ENCODE measurements at places on chromosomes 3 and 15.

GRCh38 chr3:179852142-179852905 is 184.4 kb downstream of the PEX5L start:
- no peak for DNase-seq

DNA sequence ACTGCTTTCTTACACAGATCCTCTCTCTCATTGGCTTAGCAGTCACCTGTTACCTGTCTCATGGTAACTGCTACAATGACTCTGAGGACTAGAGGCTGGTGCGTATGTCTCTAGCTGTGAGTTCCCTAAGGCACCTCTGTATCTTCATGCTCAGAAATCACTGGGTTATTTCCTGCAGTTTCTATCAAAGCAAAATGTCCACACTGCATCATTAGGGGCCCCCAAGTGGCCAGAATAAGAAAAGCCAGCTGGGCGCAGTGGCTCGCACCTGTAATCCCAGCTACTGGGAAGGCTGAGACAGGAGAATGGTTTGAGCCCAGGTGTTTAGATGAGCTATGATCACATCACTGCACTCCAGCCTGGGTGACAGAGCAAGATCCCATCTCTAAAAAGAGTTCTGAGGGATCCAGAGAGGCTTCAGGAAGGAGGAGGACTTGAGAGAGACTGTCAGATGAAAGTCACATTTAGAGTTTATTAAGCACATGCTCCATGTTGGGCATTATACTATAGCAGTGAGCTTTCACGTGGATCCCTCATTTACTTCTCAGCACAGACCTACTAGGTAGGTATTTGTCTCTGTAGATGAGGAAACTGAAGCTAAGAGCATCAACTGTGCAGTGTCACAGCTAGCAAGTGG is 2.3 kb upstream of the VPS18 start:
- no peak for DNase-seq

GRCh38 chr15:72599855-72600464 is 54.5 kb upstream of the GOLGA6B start:
- no peak for DNase-seq

DNA sequence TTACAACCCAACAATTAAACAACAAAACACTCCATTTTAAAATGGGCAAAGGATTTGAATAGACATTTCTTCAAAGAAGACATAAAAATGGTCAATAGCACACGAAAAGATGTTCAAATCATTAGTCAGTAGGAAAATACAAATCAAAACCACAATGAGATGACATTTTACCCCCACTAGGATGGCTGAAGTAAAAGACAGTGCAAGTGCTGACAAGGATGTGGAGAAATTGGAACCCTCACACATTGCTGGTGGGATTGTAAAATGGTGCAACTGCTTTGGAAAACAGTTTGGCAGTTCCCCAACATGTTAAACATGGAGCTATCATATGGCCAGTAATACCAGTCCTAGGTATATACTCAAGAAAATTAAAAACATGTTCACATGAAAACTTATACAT is 11.6 kb downstream of the GALNT15 start:
- DNase-seq: no peak

DNA sequence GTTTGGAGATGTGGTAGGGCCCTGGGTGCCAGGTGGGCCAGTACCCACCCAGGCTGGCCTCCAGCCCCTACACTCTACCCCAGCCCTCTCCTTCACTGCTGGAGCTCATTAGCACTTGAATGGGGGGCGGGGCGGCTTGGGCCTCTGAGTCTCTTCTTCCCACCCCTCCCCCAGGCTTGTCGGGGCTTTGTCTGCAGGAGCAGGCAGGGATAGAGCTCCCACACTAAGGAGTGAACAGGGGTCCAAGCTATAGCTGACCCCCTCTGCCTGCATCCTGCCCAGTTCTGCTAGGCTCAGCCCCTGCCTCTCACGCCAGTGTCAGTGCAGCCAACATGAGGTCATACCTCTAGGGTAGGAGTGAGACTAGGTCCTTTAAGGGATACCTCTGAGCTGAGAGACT is 5.2 kb downstream of the GNAI2 start:
- DNase-seq: no peak

GRCh38 chr3:195807681-195808121 is 4.0 kb downstream of the MUC4 start:
- DNase-seq: no peak

DNA sequence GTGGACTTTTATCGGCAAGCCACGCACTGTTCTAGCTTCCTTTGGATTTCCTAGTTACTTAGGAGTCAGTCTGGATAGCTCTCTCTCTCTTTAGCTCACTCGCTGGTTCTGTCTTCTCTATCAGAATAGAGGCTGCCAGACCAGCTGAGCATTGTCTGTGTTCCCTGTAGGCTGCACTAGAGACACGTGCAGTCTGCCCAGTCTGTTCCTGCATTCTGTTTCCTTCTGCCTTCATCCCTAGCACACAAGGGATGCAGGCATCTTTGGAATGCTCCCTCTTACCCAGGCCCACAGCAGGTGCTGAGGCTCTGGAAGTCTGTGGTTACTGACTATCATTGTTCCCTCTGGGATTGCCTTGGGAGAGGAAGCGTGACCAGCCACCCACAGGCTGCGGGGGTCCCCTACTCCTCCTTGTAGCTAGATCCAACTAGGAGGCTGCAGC is 322.8 kb downstream of the ZNF621 start:
- DNase-seq: no peak

GRCh38 chr3:141368062-141368924 is at the start of gene ZBTB38:
ZBTB38 (plus strand) TSS chr3:141368504; CDS start chr3:141442389, 73,885 bp downstream.
- DNase-seq: no peak

GRCh38 chr3:78871048-78871447 is 896.8 kb downstream of the ROBO1 start:
- DNase-seq: no peak

DNA sequence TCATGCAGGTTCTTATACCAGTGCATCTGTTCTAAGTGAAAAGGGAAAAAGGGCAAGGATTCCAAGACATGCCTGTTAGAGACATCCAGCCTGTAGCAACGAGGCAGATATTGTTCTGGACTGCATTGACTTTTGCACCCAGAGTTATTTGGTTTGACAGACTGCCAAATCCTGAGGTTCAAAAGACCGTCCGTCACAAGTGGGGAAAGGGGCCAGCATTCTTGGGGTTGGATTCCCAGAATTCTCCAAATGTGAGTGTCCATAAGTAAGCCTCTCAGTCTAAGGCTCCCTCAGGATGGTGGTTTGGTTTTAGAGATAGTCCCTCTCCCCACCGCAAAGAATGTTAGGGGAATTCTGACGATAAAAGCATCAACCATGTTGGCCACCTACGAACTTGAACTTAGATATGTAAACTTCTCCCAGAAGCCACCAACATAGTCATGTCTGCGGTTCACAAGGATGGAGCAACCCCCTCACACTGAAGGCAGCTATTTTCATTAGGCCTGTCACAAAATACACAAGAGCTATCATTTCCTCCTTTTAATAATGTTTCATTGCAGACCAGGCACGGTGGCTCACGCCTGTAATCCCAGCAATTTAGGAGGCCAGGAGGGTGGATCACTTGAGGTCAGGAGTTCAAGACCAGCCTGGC is 13.6 kb upstream of the LACTB start:
- DNase-seq: no peak

- DNase-seq: no peak
These were observed 331.9 kb downstream of the ULK4 start for GRCh38 chr3:41629986-41630385.

DNA sequence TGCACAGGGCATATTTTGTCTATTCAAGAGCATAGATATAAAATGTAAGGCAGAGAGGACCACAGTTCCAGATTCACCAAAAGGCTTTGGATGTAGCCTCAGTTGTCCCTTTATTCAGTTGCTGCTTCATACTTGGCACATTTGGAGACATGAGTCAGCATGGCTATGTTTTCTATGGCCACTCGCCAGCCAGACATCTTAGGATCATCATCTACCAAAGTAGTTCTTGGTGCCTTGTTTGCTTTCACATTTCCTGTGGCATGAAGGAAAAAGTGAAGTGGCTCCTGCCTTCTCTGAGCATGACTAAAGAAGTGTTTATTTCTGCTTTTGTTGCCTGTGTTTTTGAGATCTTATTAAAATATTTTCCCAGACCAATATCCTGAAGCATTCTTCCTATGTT is 7.2 kb downstream of the SUSD5 start:
- DNase-seq: no peak

DNA sequence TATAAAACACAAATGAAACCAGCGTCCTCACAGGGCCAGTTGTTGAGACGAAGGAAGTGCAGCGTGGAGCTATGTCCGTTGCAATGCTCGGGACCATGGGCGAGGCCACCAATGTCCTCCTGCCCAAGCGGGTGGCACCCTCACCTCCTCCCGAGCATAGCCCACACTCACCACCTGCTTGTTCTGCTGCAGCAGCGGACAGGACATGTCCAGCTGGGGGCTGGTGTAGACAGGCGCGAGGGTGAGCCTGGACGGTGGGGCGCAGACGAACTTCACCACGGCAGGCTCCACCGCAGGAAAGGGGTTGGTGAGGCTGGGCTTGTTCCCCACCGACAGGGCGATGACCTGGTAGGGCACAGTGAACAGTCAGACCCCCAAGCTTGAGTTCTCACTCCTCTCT is 62.1 kb downstream of the NUP210 start:
- no peak for DNase-seq

GRCh38 chr3:186427627-186428281 is 65.7 kb upstream of the DGKG start:
- DNase-seq: no peak

- no peak for DNase-seq
These were observed 28.2 kb downstream of the EOGT start for GRCh38 chr3:68985146-68985790.

GRCh38 chr3:166351461-166351860 is 514.2 kb upstream of the BCHE start:
- DNase-seq: no peak

DNA sequence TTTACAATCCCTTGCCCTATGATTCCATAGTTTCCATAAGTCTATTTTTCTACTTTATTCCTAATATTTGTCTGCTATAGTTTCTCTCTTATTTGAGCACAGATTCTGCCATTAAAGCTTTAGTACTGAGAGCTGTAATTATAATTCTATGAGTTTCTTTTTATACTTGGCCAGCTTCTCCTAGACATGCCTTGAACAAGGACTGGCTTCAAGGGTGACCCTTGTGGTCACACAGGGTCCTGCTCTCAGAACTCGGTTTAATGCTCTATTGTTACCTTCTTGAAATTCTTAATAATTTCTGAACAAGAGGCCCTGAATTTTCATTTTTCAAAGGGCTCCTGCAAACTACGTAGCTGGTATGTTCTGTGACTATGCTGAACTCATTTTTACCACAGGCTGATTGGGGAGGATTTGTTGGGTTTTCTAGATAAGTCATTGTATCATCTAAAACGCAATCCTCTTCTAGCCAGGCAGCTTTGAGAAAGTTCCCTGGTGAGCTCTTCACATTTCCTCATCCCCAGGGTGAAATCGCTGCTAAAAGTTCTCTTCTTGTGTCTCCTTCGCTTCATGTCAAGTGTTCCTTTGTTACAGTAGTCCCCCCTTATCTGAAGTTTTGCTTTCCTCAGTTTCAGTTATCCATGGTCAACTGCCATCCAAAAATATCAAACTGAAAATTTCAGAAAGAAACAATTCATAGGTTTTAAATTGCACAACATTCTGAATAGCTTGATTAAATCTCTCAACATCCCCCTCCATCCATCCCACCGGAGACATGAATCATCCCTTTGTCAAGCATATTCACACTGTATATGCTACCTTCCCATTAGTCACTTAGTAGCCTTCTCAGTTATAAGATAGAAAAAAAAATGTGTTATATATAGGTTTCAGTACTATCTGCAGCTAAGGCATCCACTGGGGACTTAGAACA is 12.6 kb upstream of the PLCL2 start:
- DNase-seq: no peak

DNA sequence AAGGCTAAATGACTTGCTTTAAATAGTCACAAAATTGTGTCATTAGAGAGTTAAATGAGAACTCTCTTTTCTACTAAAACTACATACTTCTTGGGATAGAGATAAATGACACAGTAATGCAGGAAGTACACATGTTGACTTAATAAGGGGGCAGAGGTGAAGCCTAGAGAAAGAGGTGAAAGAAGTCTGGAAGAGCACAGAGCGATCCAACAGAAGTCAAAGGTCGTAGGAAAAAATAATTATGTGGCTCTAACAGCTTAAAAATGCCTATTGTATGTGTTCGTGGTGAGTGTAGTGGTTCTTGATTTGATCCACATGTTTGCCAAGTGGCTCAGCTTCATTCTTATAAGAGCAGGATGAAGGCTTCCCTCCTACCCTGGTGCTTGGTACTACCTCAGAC is 61.7 kb downstream of the TMEM212 start:
- no peak for DNase-seq

DNA sequence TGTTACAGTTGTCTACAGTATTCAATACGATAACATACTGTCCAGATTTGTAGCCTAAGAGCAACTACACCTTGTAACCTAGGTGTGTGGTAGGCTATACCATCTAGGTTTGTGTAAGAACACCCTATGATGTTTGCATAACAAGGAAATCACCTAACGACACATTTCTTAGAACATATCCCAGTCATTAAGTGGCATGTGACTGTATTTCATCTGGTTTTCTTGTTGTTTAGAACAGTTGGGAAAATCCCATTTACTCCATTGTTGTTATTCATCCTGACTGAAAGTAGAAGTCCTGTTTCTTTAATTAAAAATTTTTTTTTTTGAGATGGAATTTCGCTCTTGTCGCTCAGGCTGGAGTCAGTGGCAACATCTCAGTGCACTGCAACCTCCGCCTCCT is 31.3 kb downstream of the LRRC28 start:
- DNase-seq: no peak

- DNase-seq: no peak
These were observed 27.2 kb downstream of the PLSCR4 start for GRCh38 chr3:146223401-146224373.

DNA sequence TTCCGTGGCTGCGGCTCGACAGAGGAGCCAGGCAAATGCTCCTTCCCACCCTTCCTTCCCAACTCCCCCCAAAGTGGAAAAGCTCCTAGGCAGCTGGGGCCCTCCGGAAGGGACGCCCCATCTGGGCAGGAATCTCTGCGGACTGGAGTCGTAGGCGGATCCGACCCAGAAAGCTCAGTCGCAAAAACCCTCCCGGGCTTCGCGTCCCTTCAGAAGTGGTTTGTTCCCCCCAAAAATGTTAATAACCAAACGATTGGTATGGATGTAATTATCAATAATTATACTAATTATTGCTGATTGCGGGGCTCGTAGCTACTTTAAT is 3.8 kb downstream of the RNU6-1 start:
- no peak for DNase-seq

DNA sequence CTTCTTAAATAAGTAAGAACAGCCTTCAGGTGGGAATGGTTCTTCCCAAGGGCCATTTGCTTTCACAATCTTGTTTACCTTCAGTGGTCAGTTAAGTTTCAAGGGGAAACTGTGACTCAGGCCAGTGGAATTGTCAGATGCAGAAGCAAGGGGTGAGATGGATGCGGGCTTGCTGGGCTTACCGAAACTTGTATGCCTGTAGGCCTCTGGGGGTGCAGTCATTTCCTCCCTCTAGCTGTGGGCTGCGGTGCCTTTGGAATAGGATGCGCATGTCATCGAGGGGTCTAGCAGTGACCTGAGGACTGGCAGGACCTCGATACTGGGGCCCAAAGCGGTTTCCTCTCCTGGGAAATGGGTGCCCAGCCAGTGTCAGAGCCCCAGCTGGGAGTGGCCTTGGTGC is 121.6 kb downstream of the EEFSEC start:
- no peak for DNase-seq
